ENCODE measurements at places on chromosomes 7 and 10.
A peak's percentile ranks its signal among the peaks of the same experiment; 100 is the strongest.

DNA sequence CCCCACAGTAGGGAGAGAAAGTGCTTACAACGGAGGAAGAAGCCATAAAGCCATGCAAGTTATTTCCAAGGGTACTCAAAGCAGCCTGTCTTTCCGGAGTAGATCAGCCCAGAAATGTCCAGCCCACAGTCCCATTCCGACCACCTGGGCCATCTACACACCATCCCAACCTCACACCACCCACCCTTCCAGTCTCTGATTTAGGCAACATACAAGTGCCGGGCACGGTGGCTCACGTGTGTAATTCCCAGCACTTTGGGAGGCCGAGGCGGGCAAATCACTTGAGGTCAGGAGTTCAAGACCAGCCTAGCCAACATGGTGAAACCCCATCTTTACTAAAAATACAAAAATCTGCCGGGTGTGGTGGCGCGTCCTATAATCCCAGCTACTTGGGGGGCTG lies 35.1 kb downstream of the LRRC20 start:
- no peak for DNase-seq

GRCh38 chr10:47076949-47077361 lies 165.7 kb downstream of the PTPN20 start:
- peak; percentile 53 for DNase-seq

DNA sequence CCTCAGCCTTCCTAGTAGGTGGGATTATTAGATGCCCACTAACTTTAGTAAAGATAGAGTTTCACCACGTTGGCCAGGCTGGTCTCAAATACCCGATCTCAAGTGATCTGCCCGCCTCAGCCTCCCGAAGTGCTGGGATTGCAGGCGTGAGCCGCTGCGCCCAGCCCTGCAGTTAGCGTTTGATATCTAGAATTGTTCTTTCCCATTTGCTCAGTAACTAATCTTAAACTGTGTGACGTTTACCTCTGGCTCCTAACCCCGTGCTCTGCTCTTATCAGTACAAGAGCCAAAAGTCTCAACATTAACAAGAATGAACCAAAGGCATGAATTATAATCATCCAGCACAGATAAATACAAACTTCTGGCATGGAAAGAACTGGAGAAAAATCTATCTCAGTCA lies 47.4 kb downstream of the IGF2BP3 start:
- DNase-seq = no peak

- no peak for DNase-seq
These were observed 3.8 kb downstream of the TRPV6 start for GRCh38 chr7:142881586-142882337.

DNA sequence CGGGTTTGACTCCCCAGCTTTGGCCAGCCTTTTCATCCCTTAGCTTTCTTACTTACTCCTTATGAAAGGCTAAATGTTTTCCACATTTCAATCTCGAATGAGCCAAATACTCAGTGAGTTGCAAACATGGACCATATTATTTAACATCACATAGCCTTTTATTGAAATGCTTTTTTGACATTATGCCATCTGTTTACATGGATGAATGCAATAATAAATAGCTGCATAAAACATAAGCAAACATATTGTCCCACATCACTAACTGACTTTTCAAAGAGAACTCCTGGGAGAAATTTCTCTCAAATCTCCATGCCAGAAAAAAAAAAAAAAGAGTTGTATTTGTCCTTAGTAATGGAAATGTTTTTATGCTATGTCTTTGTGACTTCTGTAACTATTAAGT lies 134.9 kb downstream of the LSMEM1 start:
- no peak for DNase-seq

- DNase-seq = peak; percentile 51
These were observed 25.0 kb downstream of the VTI1A start for GRCh38 chr10:112471878-112472487.

All from inflammatory macrophage treated with lipopolysaccharide for 4 hours (primary cell).